Cardiac atrium fibroblast (primary cell): ENCODE measurements at places on chromosomes 3 and 15. TPM values are rescaled to one million over a fixed set of nuclear protein-coding genes. Genes with fewer than 3 reads are reported as not detected.

The CFAP92 gene
- not detected in 2 replicates for total RNA-seq

The LARP6 gene
- total RNA-seq: 51.4 and 78.5 TPM in 2 replicates

The SGO1 gene
- 2.2 and 3.6 TPM in 2 replicates for total RNA-seq

The ATP10A gene
- 0.97 and 1.4 TPM in 2 replicates for total RNA-seq

The EPM2AIP1 gene
- 5.5 and 8.3 TPM in 2 replicates for total RNA-seq

The FBXW12 gene
- total RNA-seq: not detected in 2 replicates

The RPP14 gene
- 10.7 and 17.5 TPM in 2 replicates for total RNA-seq

The PRR20G gene
- total RNA-seq: not detected in 2 replicates

The TIGIT gene
- total RNA-seq: 0.32 TPM in 1 of 2 replicates, not detected in the other

The LRRN1 gene
- under 0.01 TPM in 1 of 2 replicates, not detected in the other for total RNA-seq

The FMN1 gene
- not detected in 2 replicates for total RNA-seq

The GP9 gene
- not detected in 2 replicates for total RNA-seq

The MEX3B gene
- 7.4 and 11.5 TPM in 2 replicates for total RNA-seq

The CLRN1 gene
- not detected in 2 replicates for total RNA-seq

The CCR9 gene
- not detected in 2 replicates for total RNA-seq

The CORO2B gene
- total RNA-seq: 15.9 and 17.3 TPM in 2 replicates

The ZBTB47 gene
- 20.2 and 23.5 TPM in 2 replicates for total RNA-seq

The NAALADL2 gene
- total RNA-seq: 3.8 and 4.2 TPM in 2 replicates

The CACNA2D3 gene
- total RNA-seq: 3.2 TPM in 2 replicates

The CERS3 gene
- total RNA-seq: not detected in 2 replicates

The CACNA1D gene
- total RNA-seq: not detected in 2 replicates

The ASB7 gene
- total RNA-seq: 6.1 and 9.7 TPM in 2 replicates

The GOLGA8O gene
- total RNA-seq: 0.18 and 1.5 TPM in 2 replicates

The SEMA3G gene
- under 0.01 and 0.49 TPM in 2 replicates for total RNA-seq

The SLC51B gene
- not detected in 2 replicates for total RNA-seq

The MCF2L2 gene
- 0.16 and 0.18 TPM in 2 replicates for total RNA-seq
